Activated CD8-positive, alpha-beta T cell treated with anti-CD3 and anti-CD28 coated beads for 36 hours (primary cell): ENCODE measurements at places on chromosomes 3 and 15.

GRCh38 chr3:197737319-197737649, 580 bp upstream of the RUBCN start:
- no peak for DNase-seq

- DNase-seq = no peak
Measured at GRCh38 chr3:51830836-51831385, 30.5 kb upstream of the IQCF2 start.

GRCh38 chr3:185658504-185658912, 72.4 kb downstream of the SENP2 start:
- no peak for DNase-seq

DNA sequence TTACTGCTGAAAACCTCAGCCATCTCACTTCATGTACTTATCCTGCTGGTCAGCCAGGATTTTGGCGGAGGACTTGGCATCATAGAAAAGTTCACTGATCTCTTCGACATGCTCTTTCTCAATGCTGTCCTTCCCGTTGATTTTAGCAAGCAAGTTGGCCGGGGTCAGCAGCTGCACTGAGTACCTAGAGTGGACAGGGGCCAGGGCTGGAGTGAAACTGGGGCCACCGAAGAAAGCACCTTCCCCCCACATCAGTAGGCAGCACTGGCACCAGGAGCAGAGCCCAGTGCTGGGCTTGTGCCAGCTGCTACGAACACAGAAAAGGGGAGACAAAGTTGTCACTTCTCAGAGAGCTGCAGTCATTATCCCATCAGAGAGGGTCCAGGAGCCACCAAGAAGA, 29.0 kb downstream of the SEC61A1 start:
- no peak for DNase-seq

DNA sequence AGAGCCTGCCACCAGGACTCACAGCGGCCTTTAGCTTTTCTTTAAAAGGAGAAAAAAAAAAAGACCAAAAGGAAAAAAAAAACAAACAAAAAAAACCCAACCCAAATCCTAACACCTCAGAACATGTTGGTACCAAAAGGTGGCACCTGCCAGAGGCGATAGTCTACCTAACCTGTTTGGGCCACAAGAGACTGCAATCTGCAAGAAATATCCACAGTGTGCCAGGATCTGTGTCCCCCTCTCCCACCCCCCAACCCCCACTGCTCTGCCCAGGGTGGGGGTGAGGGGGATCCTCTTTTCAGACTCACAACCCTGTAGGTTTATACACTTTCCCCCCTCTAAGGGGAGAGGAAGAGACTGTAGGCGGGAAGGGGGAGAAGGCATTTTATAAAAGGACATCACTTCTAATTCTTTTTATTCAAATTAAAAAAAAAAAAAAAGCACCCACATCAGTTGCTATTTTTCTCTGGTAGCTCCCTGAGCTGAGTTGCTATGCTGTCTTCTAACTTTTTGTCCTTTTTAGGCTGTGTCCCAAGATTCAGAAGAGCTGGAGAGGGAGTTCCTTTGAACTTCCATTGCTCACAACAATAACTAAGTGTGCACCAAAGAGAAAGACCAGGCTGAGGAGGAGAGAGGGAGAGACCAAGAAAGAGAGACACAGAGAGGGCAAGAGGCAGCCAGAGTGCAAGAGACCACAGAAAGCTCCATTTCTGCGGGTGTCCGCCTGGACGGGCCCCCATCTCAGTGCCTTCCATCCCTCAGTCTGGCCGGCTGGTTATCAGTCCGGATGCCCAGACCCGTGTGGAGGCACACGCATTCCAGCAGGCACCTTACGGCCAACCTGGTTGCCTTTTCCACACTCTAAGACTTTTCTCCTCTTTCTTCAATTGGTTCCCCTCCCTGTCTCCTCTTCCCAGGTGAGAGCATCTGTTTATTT, 48.9 kb downstream of the TLE3 start:
- DNase-seq = no peak

DNA sequence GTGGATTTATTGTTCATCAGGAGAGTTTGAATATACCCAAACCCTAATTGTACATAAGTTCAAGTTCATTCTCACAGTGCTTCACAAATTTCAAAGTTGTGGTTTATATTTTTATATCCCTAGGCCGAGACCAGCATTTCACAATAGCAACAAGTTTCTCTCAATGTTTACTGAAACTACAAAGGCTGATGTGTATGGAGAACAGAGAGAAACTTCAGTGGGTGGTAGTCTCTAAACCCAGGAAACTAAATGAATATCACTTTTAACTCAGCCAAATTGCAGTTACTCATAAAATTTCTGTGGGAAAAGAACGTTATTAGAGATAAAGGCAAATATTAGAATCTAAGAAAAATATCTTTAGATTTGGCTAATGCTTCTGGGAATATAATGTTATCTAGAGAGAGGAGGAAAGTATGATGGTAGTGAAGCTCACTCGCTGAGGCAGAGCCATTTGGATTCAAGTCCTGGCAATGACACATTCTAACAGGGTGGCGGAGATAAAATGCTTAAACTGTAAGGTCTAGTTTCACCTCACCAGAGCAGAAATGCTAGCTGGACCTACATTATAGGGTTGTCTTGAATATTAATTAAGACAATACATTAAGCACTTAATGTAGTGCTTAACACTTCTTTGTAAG, 514.8 kb downstream of the EPHA3 start:
- no peak for DNase-seq

DNA sequence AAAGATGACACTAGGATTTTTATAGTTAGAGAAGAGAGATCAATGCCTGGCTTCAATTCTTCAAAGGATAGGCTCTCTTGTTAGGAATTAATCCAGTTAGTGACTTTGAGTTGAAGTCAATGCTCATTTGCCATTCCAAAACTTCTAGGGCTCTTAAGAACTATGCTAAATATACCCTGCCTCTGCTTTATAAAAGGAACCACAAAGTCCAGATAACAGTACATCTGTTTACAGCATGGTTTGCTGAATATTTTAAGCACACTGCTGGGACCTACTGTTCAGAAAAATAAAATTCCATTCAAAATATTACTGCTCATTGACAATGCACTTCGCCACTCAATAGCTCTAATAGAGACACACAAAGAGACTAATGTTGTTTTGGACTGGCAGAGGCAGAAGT, 786.6 kb upstream of the DPPA4 start:
- DNase-seq = no peak

DNA sequence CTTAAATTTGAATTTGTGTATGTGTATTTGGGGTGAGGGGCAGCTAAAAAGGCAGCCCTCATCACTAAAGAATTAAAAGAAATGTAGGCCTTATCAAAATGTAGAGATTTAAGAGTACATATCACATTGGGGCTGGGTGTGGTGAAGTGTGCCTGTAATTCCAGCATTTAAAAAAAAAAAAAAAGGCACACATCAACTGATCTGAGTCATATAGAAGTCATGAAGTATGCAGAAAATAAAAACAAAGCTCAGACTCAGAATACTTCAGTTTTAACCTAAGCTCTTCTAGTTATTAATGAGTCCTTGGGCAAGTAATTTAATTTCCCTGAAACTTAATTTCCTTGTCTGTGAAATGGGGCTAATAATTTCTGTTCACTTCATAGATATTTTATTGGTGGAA, 31.6 kb downstream of the SLC24A1 start:
- no peak for DNase-seq
